ENCODE measurements at places on chromosomes 12 and 14.

- DNase-seq, result peak; percentile 65
These were observed 101.3 kb downstream of the LGMN start for GRCh38 chr14:92646952-92647796.

DNA sequence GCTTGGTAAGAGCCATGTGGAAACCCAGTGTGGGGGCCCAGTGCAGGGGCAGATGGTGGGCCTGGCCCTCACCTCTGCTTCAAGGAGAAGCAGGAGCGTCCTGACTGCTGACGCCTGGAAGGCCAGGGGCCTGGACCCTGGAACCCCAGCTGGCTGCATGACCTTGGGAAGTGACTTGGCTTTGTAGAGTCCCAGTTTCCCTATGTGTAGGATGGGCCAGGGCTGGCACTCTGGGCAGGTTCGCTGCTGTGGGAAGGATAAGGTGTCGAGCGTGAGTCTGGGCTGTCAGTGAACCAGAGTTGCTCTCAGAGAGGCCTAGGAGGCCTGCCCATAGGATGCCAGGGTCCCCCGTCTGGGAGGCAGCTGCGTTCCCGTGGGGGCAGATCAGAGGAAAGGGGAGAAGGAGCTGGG, 43.2 kb downstream of the TRAFD1 start:
- no peak for DNase-seq

DNA sequence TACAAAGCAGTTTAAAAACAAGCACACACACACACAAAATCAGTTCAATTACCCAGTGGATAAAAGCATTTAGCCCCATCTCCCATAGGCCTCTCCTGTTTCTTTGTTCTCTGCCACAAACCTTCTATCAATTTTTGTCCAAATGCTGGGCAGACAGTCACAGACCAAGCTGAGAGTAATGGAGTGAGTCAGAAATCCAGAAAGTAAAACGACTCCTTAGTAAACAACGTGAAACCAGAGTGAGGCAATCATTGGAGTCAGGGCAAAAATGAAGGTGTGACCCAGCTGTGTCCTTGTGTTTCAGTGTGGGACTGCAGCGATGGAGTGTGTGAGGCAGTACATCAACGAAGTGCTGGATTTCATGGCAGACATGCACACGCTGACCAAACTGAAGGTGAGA, 102.0 kb downstream of the PRIMA1 start:
- no peak for DNase-seq

DNA sequence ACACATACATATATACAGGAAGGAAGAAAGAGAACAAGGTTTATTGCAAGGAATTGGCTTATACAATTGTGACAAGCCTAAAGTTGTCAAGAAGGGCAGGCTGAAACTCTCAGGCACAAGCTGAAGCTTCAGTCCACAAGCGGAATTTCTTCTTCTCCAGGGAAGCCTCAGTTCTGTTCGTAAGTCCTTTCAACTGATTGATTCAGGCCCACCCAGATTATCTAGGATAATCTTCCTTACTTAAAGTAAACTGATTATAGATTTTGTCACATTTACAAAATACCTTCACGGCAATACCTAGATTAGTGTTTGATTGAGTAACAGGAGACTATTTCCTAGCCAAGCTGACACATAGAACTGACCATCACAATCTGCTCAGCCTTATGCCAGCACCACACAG, 81.5 kb upstream of the TMEM260 start:
- DNase-seq, result no peak

DNA sequence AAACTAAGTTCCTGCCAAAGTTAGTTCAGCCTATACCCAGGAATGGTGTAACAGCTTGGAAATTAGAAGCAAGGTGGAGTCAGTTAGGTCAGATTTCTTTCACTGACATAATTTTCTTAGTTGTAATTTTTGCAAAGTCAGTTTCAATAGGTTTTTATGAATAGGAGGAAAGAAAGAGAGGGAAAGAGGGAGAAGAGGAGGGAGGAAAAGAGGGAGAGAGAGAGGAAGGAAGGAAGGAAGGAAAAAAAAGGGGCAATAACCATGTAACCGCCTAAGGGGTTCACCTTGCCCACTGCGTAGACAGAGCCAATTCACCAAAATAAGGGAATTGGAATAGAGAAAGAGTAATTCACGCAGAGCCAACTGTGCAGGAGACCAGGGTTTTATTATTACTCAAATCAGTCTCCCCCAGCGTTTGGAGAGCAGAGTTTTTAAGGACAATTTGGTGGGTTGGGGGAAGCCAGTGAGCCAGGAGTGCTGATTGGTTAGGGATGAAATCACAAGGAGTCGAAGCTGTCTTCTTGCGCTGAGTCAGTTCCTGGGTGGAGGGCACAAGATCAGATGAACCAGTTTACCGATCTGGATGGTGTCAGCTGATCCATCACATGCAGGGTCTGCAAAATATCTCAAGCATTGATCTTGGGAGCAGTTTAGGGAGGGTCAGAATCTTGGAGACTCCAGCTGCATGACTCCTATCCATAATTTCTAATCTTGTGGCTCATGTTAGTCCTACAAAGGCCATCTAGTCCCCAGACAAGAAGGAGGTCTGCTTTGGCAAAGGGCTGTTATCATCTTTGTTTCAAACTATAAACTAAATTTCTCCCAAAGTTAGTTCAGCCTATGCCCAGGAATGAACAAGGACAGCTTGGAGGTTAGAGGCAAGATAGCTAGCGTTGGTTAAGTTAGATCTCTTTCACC, 126.0 kb upstream of the AMIGO2 start:
- DNase-seq, result no peak
